ENCODE measurements at places on chromosomes 1 and 21.

DNA sequence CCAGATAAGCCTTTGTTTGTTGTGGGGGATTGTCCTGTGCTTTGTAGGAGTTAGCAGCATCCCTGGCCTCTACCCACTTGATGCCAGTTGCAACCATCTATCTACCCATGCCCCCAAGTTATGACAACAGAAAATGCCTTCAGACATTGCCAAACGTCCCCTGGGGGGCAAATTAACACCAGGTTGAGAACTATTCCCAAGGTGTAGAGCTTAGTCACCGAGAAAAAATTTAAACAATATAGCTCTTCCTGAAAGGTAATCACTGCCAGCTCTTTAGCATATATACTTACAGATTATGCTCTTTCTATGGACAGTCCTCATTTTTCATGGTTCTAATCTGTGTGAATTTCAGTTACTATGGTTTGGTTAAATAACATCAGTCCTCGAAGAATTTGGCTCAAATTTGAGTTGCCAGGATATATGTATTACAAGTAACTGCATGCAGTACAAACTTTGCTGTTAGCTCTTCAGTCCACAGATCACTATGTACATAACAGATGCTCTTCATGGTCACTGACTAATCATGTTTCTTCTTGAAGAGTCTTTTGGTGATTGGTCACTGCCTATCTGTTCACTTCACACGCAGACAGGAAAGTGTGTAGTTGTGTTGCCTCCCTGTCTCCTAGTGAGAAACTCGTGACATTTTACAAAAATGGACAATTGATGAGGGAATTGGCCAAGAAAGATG lies 25.2 kb downstream of the MAPKAPK2 start:
- no peak for DNase-seq

- DNase-seq, result no peak
Observed at GRCh38 chr1:242205622-242206489, 207.0 kb upstream of the MAP1LC3C start.

DNA sequence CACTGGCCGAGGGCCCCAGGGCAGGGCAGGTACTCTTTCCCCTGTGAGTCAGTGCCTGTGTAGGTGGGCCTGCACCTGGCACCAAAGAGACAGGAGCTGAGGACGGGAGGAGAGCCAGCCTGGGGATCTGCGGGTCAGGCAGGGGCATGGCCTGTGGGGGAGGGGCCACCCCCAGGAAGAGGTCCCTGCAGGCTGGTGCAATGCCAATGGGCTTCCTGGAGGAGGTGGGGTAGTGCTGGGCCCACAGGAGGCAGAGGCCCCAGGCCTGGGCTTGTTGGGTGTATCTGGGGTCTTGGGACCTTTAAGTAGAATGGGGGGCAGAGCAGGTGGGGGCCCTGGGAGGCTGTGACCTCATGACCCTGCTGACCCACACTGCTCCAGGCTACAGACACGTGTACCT lies 23.2 kb downstream of the PLCH2 start:
- no peak for DNase-seq

DNA sequence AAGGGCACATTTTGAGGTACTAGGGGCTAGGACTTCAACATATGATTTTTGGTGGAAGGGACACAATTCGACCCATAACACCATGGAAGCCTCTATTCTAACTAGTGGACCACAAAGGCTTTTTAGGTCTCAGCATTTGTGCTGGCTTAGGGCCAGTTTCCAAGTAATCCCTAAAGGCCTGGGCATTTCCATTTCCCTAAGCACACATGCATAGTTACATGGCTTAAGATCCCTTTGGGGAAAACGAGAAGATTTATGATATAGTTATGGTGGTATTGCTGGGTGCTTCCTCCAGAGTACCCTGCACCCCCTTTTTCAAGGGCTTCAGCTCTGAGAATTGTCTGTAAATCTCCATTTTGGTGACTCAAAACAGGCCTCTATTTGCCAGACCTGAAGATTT lies 28.2 kb upstream of the TMEM54 start:
- DNase-seq, result no peak

DNA sequence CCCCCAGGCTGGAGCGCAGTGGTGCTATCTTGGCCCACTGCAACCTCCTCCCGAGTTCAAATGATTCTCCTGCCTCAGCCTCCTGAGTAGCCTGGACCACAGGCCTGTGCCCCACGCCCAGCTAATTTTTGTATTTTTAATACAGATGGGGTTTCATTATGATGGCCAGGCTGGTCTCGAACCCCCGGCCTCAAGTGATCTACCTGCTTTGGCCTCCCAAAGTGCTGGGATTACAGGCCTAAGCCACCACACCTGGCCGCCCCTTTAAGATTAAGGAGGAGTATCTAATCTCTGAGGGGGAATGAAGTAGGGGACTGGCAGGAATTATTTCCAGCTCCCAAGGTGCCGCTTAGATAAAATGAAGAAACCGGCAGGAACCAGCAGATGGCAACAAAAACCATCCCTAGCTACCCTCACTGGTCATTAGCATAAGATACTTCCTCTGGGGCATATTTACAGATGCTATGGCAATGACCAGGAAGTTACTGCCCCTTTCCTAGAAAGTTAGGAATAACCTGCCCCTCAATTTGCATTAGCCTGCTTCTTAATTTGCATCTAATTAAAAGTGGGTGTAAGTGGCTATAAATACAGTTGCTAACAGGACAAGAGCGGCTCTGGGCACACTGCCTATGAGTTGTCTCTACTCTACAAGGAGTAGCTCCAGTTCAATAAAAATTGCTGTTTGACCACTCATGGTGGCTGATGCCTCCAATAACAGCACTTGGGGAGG lies 7.1 kb upstream of the NSUN4 start:
- no peak for DNase-seq

DNA sequence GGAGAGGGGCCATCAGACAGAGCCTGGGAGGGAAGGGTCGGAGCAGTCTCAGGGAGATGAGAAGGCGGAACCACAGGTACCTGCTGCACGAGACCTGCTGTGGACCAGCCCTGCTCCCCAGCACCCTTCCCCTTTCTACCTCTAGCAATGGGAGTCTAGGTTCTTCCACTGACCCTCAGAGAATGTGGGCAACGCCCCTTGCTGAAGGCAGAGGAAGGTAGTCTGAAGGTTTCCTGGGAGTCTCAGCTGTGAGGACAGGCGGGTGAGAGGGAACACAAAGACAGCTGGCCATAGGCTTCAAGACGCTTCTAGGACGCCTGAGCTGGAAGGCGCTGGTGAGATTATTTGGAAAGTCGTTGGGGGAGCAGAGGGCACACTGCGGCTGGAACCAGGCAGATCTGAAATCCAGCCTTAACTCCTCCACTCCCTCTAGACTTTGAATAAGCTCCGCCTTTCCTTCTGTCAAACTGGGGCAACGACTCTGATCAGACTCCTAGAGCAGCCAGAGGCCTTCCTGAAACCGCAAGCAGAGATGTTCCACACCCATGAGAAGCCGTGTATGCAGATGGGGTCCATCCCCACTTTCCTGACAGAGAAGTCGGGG lies 18.1 kb downstream of the SLC45A3 start:
- DNase-seq, result no peak

DNA sequence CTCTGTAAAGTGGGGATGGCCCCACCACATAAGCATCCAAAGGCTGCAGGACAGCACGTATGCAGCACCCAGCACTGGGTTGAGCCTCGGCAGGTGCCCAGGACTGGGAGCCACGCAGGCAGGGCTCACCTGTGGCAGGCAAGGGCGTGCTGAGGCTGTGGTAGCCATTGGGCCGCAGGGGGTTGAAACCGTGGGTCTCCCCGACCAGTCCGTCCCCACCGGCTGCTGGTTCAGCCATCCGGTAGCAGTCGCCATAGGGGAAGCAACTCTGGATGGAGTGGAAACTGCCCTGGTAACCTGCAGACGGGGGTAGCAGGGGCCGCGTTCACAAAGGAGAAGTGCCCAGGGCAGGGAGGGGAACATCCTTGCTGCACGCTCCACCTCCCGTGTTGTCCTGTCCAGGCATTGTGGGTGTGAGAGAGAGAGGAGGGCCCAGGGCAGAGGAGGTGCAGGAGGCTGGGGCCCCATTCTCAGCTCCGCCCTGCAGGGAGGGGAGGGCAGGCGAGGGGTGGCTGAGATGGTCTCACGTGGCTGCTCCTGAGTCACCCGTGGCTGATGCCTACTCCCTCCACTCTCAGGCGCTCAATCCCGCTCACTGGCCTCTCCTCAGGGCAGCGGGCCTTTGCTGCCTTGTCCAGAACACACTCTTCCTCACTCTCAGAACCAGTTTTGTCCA lies 49.9 kb downstream of the DMRTB1 start:
- no peak for DNase-seq

DNA sequence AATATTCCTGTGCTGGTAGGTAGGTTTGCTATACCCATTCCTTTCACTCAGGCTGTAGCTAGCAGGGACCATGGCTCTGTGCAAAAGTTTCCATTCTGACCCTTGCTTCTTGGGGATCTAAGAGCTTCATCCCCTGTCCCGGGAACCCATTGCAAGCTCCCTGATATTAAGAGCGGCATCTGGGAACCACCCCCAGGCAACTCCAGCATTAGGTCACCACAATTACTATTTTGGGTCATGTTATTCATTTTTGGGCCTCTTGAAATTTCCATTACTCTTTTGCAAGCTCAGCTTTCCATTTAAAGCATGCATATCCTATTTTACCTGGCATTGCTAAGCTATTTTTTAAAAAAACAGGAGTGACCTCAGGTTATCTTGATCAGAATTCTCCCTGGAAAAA lies 22.1 kb upstream of the ACTRT2 start:
- DNase-seq, result no peak

GRCh38 chr1:99677416-99677815 lies 31.5 kb downstream of the PALMD start:
- DNase-seq, result no peak

DNA sequence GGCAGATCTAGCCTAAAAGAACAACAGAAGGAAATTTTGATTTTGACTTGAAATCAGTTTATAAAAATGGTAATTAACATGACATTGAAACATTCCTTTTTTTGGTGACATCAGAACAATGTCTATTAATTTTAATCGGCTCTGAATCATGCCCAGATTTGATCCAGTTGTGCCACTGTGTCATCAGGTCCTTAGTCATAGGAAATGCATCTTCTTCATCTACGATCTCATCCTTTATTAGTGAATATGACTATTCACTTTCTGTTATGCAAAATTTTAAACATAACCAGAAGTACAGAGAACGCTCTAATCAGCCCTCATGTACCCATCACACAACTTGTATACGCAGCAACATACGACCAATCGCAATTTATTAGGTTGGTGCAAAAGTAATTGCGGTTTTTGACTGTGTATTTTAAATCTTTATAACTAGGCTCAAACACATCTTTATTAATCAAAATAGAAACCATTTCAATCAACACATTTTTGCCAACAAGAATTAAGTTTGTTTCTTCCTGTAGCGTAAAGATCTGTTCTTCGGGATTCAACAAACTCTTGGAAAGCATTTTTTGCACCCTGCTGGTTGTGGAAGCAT lies 40.3 kb upstream of the TLR5 start:
- no peak for DNase-seq
